ENCODE measurements at places on chromosomes 2 and 18. TPM values are rescaled to one million over a fixed set of nuclear protein-coding genes. Genes with fewer than 3 reads are reported as not detected.

DNA sequence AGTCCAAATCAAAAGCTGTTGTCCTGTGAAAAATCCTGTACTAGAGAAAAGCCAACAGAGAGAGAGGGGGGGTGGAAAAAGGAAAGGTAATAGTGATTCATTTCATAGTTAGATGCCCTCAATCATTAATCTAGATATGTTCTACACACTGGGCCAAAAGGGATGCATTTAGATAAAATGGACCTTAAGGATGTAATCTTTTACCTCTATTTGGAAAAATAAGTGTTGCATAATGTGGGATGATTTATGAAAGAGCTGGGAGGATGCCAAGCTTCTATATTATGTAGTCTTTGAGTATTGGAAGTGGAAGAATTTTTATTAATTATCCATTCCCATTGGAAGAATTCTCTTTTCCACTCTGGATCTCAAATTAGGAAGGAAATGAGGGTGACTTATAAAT lies 480.5 kb upstream of the ZEB2 start:
- no peak overlapping the region for H3K4me3 ChIP-seq
- no peak for DNase-seq
- H3K27ac ChIP-seq: no peak overlapping the region
- H3K27me3 ChIP-seq: no peaks in the 10 kb centered on the region

Gene HOXD4
- total RNA-seq: not detected

Gene FIGN
- total RNA-seq: not detected

Gene PRSS56
- total RNA-seq: not detected

Gene ACTG2
- not detected for total RNA-seq

Gene KCNF1
- not detected for total RNA-seq

DNA sequence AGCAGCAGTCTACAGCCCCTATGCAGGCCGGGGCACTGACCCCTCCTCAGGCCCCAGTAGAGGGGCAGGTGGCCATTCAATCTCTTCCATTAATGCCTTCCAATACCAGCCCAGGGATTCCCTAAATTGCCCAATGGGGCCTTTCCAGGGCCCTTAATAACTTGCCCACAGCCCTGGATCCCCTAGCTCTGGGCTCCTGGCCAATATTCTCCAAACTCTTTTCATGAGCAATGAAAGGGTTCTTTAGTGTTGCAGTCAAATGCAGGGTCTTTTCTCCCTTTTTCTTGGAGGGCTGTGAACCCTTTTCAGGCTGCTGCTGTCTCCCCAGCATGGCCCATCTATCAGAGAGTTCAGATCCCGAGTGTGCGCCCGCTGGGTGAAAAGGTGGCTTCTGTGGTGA lies 41.3 kb upstream of the SLC1A4 start:
- no peak overlapping the region for H3K4me3 ChIP-seq
- no peaks in the 10 kb centered on the region for H3K27me3 ChIP-seq
- peaks cover 52% of the 10 kb centered on the region for H3K4me1 ChIP-seq
- no peak for DNase-seq

GRCh38 chr2:174485788-174486562 lies 854 bp downstream of the GPR155 start:
- peak overlapping the region; percentile 95 for H3K4me3 ChIP-seq
- H3K27ac ChIP-seq: peak overlapping the region; percentile 90
- peaks cover 43% of the 10 kb centered on the region for H3K4me1 ChIP-seq
- peak; percentile 79 for DNase-seq
- peaks cover 12% of the 10 kb centered on the region for H3K36me3 ChIP-seq

Gene SKOR2
- total RNA-seq: not detected

DNA sequence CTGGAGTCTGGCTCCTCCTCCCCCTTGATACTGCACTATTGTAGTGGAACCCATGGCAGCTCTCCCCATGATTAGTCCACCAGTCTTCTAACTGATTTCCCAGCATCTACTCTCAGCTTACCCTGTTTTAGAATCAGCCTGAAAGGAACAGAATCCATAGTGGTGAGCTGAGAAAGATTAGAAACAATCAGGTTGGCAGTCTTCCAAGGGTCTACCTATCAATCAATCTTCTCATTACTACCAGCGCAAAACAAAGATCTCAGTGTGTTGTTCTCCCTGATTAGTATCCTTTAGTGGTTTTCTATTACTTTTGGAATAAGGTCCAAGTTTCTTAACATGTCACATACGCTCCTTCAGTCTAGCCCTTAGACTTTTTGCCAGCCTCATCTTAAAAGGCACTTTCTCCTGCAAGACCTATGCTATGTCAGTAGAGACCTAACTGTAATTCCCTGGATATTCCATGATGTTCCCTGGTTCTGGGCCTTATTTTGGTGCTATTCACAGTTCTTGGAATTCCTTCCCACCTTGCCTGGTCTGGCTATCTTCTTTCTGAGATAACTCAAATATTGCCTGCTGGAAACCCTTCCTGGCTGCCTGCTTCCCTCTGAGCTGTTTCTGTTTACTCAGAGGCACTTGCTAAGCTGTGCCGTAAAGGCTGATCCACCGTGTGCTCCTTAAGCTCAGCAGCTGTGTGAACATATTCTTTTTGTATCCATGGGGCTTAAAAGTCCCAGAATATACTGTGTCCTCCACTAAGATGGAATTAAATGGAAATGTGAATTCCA lies 32.6 kb downstream of the LAMA3 start:
- H3K36me3 ChIP-seq: no peaks in the 10 kb centered on the region
- no peak for DNase-seq
- H3K27ac ChIP-seq: no peak overlapping the region
- H3K4me1 ChIP-seq: peaks cover 3% of the 10 kb centered on the region
- H3K4me3 ChIP-seq: no peak overlapping the region
- H3K27me3 ChIP-seq: peaks cover 41% of the 10 kb centered on the region

DNA sequence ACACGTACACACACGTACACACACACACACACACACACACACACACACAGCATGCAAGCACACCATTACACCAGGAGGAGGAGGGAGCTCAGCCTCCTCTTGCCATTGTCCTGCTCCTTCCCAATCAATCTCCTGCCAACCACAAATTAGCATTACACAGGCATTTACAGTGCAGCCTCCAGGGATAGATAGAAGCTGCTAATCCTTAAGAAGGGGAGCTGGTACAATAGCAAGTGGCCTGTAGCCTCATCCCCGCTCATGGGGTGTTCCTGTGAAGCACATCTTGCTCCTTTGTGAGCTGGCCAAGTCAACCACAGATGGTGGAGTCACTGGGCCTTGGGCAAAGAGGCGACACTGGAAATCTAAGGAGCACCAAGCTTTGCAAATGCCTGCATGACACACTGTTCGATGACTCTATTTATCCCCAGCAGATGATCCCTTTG lies 110.3 kb upstream of the PKDCC start:
- no peak for DNase-seq
- no peak overlapping the region for H3K4me3 ChIP-seq
- H3K36me3 ChIP-seq: no peaks in the 10 kb centered on the region
- no peaks in the 10 kb centered on the region for H3K4me1 ChIP-seq

- no peaks in the 10 kb centered on the region for H3K4me1 ChIP-seq
- no peaks in the 10 kb centered on the region for H3K27me3 ChIP-seq
- H3K4me3 ChIP-seq: no peak overlapping the region
- no peaks in the 10 kb centered on the region for H3K36me3 ChIP-seq
- DNase-seq: no peak
Observed at GRCh38 chr18:43405097-43405496, 127.8 kb upstream of the SYT4 start.

DNA sequence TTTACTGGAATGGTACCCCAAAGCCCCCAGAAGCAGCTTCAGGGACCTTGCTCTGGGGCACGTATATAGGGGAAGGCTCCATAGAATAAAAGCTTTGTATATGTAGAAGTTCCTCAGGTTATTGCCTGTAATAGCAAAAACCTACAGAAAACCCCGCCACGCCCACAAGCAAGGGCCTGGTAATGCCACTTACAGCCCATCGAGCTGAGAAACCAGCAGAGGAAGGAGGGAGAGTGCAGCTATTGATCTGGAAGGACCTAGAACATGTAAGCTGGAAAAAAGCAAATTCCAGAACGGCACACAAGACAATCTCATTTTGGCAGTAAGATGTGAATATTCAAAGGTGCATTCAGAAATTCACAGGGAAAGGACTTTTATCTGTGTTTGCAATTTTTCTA lies 15.8 kb downstream of the HS1BP3 start:
- no peaks in the 10 kb centered on the region for H3K27me3 ChIP-seq
- H3K36me3 ChIP-seq: no peaks in the 10 kb centered on the region
- no peak overlapping the region for H3K4me3 ChIP-seq

Gene CDH2
- 0.07 TPM for total RNA-seq

DNA sequence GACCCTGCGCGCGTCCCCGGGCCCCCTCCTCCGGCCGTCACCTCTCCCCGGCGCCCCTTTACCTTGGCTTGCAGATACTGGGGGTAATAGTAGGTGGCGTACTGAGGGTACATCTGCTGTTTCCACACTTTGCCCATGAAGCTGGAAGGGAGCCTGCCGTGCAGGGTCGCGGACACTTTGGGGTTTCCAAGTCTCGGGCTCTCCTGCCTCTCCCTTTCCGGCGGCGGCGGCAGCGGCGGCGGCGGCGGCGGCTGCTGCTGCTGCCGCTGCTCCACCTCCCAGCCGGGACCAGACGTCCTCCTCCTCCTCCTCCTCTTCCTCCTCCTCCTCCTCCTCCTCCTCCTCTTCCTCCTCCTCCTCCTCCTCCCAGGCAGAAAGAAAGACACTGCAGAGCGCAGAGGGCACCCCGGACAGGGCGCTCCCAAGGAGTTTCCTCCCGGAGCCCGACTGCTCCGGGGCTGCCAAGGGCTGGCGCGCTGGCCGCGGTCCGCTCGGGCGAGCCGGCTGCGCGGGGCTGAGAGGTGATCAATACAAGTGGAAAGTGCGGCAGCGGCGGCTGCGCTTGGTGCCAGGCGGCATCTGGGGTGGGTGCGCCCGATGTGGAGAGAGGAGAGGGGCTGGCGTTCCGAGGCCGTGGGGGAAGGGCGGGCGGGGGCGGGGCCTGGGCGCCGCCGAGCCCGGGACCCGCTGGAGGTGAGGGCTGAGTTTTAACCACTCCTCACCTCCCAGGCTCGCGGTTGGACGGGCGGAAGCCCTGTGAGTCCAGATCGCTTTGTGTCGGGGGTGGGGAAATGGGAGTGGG lies at the start of gene RBMS1:
Gene RBMS1, minus strand, starts transcription at position 581 of the 802 bp plus-strand sequence. Its CDS starts 444 bp downstream, at position 137.
- DNase-seq: peak; percentile 87
- H3K4me1 ChIP-seq: peaks cover 30% of the 10 kb centered on the region
- H3K36me3 ChIP-seq: peaks cover 1% of the 10 kb centered on the region
- H3K27ac ChIP-seq: peak within 1 kb of the TSS; percentile 90
- peak within 1 kb of the TSS; percentile 94 for H3K4me3 ChIP-seq

- no peaks in the 10 kb centered on the region for H3K36me3 ChIP-seq
- no peaks in the 10 kb centered on the region for H3K27me3 ChIP-seq
- no peak overlapping the region for H3K4me3 ChIP-seq
- H3K4me1 ChIP-seq: no peaks in the 10 kb centered on the region
Observed at GRCh38 chr2:63301481-63301880, 250.9 kb downstream of the OTX1 start.

GRCh38 chr2:98713332-98714015 lies 17.5 kb downstream of the MGAT4A start:
- peaks cover 37% of the 10 kb centered on the region for H3K36me3 ChIP-seq
- H3K4me1 ChIP-seq: peaks cover 65% of the 10 kb centered on the region
- no peak overlapping the region for H3K27ac ChIP-seq
- no peaks in the 10 kb centered on the region for H3K27me3 ChIP-seq

- no peaks in the 10 kb centered on the region for H3K4me1 ChIP-seq
- H3K27me3 ChIP-seq: peaks cover 3% of the 10 kb centered on the region
- H3K27ac ChIP-seq: no peak overlapping the region
- no peaks in the 10 kb centered on the region for H3K36me3 ChIP-seq
Observed at GRCh38 chr2:104897515-104898184, 43.7 kb downstream of the POU3F3 start.

Gene FSHR
- total RNA-seq: not detected

DNA sequence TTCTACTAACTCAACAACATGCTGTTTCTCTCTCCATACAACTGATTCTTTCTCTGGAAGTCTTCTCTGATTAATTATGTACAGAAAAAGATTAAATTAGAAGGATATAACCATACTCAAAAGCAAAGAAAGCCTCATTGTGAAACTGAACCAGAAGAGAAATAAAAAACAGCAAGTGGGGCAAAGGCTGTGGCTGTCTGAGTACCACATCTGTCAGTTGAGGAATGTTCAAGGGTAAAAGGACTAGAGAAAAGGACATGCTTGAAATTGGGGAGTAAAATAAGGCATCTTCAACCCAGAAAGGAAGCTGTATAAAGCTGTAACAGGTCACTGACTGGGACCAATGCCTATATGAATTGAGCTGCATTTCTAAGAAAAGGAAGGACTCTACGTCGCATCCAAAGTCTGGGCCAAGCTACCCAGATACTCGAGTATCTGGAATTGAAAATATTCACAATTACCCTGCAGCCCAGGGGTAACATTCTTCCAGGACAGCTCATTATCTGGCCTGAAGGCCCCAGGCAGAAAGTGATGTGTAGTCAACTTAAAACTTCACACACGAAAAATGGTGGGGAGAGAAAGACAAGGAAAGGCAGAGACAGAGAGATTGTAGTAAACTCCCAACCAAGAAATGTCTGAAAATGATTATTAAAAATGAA lies 356.0 kb upstream of the GALNT5 start:
- H3K27me3 ChIP-seq: peaks cover 55% of the 10 kb centered on the region
- H3K36me3 ChIP-seq: no peaks in the 10 kb centered on the region
- H3K27ac ChIP-seq: no peak overlapping the region
- DNase-seq: no peak
- peaks cover 5% of the 10 kb centered on the region for H3K4me1 ChIP-seq

Gene RSAD2
- total RNA-seq: 2.4 TPM

DNA sequence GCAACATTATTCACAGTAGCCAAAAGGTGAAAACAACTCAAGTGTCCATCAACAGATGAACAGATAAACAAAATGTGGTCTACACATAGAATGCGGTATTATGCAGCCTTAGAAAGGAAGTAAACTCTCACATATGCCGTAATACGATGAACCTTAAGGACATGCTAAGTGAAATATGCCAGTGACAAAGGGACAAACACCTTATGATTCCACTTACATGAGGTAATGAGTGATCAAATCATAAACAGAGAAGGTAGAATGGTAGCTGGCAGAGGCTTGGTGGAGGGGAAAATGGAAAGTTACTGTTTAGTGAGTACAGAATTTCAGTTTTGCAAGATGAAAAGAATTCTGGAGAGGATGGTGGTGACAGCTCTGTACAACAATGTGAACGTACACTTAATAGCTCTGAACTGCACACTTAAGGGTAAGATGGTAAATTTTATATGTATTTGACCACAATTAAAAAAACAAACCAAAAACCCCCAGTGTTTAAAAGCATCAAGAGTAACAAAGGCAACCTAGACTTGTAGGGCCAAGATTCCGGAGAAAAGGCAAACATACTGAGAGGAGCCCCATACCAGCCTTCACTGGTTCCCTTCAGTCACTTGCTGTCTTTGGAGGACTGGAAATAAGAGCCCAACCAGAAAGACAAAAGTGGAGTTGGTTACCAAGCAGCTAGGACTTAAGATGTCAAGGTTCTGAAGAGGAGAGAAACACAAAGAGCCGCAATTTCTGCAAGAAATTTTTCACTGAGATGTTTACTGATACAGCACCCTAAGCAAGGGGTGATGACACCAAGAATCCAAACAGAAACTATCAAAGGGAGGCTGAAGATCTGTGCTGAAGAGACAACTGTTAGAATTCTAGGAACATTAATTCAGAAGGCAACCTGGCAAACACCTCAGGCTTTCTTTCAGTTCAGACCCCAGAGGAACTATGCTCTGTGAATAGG lies 61.3 kb downstream of the CUL3 start:
- H3K27me3 ChIP-seq: no peaks in the 10 kb centered on the region
- peak overlapping the region; percentile 76 for H3K27ac ChIP-seq
- peak; percentile 71 for DNase-seq
- peaks cover 58% of the 10 kb centered on the region for H3K4me1 ChIP-seq

All from activated CD4-positive, alpha-beta T cell treated with anti-CD3 and anti-CD28 coated beads, Interleukin-2, amount 10 ng/mL, durations not matched to agents 24 days and 14 days (primary cell).